ENCODE measurements at places on chromosomes 12 and 14.

DNA sequence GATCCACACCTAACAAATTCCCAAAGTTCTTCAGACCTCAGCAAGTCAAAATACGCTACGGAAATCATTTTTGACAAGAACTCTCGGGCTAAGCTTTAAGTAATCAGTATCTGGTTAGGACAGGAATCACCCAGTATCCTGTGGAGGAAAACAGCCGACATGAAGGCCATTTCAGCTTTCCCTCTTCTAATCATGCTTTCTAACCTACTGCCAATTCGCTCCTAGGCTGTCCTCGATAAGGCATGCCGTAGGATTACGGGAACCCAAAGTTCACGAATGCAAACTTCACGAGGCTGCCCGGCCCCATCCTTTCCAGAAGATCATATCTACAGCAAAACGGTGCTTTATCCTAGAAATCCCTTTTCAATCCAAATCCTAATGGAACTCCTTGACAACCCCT lies 81.8 kb upstream of the PTPRB start:
- DNase-seq: no peak

DNA sequence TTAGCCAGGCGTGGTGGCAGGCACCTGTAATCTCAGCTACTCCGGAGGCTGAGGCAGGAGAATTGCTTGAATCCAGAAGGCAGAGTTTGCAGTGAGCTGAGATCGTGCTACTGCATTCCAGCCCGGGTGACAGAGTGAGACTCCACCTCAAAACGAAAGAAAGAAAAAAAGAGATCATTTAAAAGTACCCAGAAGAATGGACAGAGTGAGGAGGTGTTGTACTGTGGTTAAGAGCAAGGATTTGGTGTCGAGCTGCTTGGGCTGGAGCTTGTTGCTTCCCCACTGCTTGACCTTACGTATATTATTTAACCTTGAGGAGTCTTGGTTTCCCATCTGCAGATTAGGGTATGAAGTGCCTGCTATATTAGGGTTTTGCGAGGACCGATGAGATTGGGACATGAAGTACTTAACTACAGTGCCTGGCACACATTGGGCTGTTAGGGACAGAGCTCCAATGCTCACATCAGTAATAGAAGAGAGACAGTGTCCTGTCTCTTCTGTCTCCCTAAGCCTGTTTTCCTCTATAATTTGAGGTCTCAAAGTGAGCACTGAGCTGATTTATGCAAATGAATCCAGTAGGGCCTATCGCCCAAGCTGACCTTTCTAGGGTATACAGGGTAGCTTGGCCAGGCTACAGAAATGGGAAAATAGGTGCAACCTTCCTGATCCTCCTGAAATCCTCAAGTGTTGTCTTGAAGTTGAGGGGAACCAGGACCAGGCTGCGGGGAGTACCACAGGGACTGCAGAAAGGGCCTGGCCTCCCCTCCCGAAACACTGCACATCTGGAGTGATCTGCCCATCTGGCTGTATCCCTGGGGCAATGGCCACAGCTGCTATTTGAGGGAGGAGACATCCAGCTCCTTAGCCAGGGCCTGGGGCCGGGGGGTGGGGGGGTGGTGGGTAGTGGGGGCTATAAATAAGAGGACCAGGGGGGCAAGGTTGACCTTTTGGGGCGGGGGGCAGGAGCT lies 8.6 kb upstream of the HDAC7 start:
- DNase-seq: no peak

- DNase-seq: no peak
Measured at GRCh38 chr12:1885599-1886245, 32.7 kb downstream of the CACNA2D4 start.

GRCh38 chr12:131108177-131108955 lies 154.7 kb downstream of the ADGRD1 start:
- DNase-seq: no peak

DNA sequence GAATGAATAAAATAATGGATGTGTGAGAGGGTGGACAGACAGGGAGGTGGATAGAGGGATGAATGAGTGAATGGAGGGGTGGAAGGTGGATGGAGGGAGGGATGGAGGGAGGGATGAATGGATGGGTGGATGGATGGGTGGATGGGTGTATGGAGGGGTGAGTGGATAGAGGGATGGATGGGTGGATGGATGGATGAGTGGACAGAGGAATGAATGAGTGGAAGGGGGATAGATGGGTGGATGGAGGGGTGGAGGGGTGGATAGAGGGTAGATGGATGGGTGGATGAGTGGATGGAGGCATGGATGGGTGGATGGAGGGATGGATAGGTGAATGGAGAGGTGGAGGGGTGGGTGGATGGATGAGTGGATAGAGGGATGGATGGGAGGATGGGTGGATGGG lies 47.9 kb upstream of the NOS1 start:
- DNase-seq: no peak

Measured in GM04503 (cell line).